ENCODE measurements at places on chromosomes 2 and 18. TPM values are rescaled to one million over a fixed set of nuclear protein-coding genes. Genes with fewer than 3 reads are reported as not detected.

GRCh38 chr2:99656994-99657393, 167.2 kb upstream of the REV1 start:
- no peak for DNase-seq

- no peak for DNase-seq
Measured at GRCh38 chr18:79875531-79875919, 75.9 kb downstream of the SLC66A2 start.

- DNase-seq = no peak
Measured at GRCh38 chr2:113762377-113763118, 6.1 kb upstream of the SLC35F5 start.

DNA sequence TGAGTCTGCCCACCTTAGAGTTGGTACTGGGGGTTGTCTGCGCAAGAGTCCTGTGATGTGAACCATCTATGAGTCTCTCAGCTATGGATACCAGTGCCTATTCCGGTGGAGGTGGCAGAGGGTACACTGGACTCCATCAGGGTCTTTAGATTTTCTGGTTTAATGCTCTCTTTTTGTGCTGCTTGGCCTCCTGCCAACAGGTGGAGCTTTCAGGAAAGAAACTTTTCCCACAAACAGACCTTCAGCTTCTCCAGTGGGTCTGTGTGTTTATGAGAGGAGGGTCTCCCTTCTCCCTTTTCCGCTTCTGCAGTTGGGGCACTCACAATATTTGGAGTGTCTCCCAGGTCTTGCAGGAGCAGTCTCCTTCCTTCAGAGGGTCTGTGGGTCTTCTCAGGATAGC, 1721.9 kb upstream of the SLC39A10 start:
- no peak for DNase-seq

GRCh38 chr2:100852447-100852846, 32.5 kb downstream of the NPAS2 start:
- DNase-seq = no peak

GRCh38 chr2:145927131-145927950, 1407.4 kb upstream of the ZEB2 start:
- DNase-seq = no peak

DNA sequence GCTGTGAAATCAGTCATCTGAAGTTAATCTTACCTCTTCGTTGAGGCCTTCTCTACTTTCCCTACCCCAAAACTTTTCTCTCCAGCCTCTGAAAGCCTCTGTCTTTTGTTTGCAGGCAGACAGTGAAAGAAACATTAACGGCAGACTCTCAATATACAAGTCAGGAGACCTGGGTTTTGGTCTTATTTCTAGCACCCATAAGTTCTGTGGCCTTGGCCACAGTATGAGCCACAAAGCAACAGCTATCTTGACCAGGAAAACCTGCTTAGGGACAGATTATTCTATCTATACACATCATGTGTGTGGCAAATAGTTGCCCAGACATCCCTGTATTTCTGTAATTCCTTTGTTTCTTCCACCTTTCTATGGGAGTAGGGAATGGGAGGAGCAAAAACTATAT, 318.3 kb downstream of the AGPS start:
- DNase-seq = no peak

DNA sequence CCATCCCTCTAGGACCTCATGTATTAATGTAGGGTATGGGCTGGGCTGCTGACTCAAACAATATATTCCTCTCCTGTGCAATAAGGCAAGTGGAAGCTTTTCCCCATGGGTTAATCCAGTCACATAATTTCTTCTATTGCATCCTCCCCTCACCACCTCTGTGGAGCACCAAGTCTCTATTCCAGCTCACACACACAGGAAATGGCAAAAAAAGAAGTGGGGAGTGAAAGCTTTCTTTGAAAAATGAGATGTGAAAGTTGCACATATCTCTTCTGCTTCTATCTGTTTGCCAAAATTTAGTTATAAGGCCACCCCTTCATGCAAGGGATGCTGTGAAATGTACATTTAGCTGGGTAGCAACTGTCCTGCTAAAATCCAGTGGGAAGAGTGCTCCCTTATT, 121.3 kb downstream of the CDC42EP3 start:
- no peak for DNase-seq

COBLL1 gene
- 32.1 TPM for total RNA-seq

ACMSD gene
- not detected for total RNA-seq
